COLO829 (cell line): ENCODE measurements at places on chromosomes 7 and 10.

GRCh38 chr7:153072806-153073205 is 313.3 kb downstream of the ACTR3B start:
- DNase-seq: no peak

- no peak for DNase-seq
Observed at GRCh38 chr10:98224509-98224908, 43.5 kb downstream of the LOXL4 start.

GRCh38 chr7:151833691-151834090 is 43.2 kb downstream of the PRKAG2 start:
- DNase-seq: no peak

DNA sequence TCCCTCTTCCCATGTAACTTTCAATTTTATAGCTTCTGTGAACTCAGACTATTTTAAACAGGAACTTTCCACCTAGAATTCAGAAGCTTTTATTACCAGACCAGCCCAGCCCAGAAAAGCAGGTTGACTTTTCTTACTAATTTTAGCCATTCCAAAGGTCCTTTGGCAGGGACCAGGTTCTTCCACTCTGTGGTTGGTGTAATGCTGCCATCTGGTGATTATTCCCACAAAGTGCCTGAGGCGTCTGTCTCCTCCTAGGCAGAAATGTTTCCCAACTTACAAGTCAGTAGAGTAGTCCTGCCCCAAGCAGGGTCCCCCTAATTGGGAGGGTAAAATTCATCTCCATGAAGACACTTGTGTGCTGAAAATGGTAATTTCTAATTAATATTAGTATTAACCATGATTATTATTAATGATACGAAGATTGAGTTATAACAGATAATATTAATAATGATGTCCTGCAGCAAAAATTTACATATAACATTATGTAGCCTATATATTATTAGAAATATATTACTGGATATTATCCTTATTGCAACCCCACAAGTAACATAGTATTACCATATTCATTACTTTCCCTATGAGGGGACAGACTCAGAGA is 53.0 kb upstream of the PPP1R17 start:
- peak; percentile 84 for DNase-seq

GRCh38 chr10:77037735-77038403 is 599.7 kb downstream of the KCNMA1 start:
- DNase-seq: peak; percentile 6

DNA sequence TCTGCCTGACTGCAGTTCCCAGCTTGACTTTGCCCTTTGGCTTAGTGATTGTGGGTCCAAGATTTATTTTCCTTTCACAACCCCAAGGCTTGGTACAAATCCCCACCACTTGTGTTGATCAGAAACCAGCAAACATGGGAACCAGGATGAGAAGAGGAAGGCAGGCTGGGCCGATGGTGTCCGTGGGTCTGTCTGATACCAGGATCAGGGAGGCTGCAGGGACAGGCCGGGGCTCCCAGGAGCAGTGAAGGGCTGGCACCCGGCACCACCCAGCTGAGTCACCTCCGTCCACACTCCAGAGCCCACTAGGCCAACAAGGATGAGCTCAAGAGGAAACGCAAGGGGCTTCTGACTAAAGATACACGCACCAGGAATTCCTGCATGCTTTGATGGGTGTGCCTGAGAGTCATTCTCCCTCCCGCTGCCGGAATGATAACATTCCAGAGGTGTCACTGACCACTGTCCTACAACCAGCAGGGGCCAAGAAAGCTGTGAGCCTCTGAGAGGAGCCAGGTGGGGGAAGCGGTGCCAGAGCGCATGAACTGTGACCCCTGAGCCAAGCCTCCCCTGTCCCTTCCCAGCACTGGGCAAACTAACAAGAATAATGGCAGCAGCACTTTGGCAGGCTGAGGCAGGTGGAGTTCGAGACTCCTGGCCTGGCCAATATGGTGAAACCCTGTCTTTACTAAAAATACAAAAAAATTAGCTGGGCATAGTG is 29.2 kb upstream of the PROSER2 start:
- no peak for DNase-seq

GRCh38 chr7:33964417-33965182 is 59.3 kb downstream of the BMPER start:
- no peak for DNase-seq

DNA sequence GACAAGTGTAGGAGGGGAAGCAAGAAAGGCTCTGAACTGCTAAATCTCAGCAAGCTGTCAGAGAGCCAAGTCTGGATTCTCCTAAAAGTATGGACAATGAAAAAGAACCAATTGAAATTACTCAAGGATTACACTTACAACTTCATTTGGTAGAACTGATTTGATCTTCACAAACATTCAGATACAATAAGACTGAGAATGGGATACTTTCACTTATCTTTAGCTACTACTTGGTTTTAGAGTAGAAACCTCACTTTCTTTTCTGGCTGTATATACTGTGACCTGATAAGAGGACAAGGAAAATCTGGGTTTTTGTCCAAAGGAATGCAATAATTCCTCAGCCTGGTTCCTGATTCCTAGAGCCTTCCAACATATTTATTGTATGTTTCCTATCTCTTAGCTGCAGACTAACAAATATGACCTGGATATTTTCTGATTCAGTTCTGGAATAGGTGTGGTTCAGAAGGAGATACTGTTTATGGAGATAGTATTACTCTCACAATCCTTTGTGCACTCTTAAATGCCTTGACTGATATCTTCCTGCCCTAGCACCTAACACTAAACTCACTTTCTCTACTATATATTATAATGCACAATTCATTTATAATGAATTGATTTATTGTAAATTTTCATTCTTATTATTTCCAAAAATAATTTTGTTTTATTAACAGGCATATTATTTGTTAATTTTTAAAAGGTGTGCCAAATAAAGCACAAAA is 7.3 kb downstream of the SEMA3A start:
- DNase-seq: no peak
